ENCODE measurements at places on chromosomes 2 and 18.

DNA sequence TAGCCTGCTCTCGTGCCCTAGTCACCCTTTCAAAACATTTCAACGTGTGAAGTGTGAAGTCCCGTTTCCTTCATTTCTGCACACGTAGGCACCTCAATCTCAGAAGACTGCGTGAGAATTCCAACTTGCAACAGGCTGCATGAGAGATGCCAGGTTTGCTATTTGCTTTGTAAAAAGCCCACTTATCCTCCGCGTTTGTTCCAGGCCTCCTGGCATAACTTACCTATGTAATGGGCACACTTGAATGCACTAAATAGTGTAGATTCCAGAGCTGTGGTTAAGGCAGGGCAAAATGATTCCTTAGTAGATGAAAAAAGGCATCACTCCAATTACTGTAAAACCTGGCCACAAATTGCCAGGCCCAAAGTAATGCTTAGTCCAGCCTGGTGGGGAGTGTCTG, 179.6 kb downstream of the INO80D start:
- no peak for DNase-seq

- no peak for DNase-seq
Observed at GRCh38 chr18:35912332-35912731, 60.1 kb upstream of the RMP24 start.

DNA sequence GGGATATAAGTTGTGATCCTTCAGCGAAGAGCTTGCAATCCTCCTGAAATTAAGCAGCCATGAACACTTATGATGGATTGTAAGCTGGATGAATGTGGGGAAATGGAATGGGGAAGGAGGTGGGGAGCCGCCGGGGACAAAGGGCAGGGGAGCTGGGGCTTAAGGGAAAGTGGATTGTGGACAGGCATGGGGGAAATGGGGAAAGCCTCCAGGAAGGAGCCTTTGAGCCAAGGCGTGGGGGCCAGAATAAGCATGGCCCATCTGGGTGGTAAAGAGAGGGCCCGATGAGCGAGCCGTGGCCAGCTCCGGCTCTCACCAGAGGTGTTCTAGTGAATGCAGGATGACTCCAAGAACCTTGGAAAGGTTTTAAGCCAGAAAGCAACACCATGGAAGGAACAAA, 124.0 kb downstream of the SMAD7 start:
- no peak for DNase-seq

DNA sequence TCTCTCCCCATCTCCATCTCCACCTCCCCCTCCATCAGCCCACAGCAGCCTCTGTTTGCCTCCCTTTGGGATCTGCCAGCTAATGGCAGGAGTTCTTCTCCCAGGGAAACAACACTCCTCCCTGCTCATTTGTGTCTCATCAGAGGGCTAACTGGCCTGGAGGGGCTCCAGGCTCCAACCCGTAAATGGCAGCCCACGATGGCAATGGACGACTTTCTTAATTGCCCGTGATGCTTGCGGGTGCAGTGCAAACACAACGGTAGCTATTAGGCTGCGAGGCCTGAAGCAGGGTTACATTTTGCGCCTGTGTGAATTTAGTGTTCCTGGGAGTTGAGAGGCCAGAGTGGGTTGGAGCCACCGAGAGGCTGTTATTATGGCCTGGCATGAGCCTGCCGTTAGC, 285.1 kb downstream of the TNS1 start:
- no peak for DNase-seq

DNA sequence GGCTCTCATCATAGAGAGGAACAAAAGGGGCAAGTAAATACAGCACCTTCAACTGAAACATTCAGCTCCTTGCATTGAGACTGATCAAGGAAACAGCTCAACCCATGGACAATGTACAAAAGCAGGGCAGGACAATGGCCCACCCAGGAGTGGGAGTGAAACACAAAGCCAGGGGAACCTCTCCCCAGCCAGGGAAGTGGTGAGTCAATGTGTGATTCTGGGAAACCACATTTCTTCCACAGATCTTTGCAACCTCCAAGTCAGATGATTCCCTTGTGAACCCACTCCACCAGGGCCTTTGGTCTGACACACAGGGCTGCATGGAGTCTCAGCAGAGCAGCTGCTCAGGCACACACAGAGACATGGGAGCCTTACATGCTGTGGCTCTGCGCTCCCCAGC, 294.5 kb downstream of the NR4A2 start:
- no peak for DNase-seq

DNA sequence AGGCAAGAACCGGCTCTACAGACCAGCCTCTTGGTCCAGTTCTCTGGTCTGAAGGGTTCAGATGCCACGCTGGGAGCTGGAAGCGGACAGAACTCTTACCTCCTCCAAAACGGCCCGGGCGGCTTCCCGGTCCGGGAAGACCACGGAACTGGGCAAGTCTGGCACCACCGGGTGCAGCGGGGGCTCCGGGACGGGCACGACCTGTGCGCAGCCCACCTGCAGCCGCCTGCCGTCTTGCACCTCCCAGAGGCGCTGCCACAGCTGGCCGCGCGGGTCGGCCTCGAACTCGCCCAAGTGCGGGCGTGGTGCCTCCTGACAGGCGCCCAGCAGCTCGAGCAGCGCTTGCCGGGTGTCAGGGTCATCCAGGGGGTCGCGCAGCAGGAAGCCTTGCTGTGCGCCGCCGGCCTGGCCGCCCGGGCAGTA, 773 bp downstream of the CMPK2 start:
- no peak for DNase-seq
